Stimulated activated CD4-positive, alpha-beta T cell treated with anti-CD3 and anti-CD28 coated beads, TNF-alpha, amount 100 ng/mL, for 24 hours (primary cell): ENCODE measurements at places on chromosomes 16 and 17.

DNA sequence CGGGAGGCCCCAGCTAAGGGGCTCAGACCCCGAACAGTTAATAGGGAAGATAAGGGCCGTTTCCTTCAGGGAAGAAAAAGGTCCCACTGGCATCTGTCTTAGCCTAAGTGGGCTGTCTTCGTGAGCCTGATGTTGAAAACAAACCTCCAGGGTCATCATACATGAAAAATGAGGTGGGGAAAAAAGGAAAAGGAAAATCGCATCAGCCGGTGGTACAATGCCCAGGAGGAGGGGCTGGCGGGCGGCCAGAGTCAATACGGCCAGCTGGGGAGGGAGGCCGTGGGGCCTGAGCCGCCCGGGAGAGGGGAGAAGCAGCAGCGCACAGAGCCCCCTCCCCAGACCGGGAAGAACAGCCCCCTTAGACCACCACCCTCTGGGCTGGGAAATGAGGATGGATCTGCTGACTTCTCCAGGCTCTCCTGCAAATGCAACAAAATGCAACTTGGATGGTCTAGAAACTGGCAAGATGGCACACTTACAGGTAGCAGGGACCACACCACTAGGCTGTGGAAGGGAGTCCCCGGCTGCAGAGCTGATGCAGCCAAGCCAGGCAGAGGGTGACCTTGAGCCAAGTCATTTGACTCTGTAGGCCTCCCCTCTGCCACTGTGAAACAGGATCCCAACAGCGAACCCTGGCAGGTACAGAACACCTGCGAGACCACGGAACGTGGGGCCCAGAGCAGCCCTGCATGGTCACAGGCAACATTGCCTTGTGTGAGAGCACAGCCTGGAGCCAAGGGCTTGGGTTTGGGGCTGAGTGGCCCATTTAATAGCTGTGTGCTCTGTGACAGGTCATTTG is 448.5 kb downstream of the SOX9 start:
- no peak for DNase-seq

DNA sequence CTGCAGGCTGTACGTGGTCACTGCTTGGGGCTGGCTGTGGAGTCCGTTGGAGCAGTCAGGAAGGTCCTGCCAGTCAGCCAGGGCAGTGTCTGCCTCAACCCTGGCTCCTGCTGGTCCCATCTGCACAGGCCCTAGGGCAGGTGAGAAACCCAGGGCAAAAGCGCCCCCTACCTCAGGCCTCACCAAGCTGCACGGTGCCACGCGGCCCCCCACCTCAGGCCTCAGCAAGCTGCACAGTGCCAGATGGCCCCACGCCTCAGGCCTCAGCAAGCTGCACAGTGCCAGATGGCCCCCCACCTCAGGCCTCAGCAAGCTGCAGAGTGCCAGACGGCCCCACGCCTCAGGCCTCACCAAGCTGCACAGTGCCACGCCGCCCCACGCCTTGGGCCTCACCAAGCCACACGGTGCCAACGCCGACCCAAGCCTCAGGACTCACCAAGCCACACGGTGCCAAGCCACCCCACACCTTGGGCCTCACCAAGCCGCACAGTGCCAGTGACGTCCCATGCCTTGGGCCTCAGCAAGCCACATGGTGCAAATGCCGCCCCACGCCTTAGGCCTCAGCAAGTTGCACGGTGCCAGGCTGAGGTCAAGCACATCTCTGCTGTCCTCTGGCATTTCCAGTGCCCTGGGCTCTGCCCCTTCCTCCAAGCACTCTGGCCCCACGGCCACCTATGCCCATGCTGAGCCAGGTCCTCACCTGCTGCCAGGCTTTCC is 5.5 kb downstream of the TMEM204 start:
- no peak for DNase-seq

DNA sequence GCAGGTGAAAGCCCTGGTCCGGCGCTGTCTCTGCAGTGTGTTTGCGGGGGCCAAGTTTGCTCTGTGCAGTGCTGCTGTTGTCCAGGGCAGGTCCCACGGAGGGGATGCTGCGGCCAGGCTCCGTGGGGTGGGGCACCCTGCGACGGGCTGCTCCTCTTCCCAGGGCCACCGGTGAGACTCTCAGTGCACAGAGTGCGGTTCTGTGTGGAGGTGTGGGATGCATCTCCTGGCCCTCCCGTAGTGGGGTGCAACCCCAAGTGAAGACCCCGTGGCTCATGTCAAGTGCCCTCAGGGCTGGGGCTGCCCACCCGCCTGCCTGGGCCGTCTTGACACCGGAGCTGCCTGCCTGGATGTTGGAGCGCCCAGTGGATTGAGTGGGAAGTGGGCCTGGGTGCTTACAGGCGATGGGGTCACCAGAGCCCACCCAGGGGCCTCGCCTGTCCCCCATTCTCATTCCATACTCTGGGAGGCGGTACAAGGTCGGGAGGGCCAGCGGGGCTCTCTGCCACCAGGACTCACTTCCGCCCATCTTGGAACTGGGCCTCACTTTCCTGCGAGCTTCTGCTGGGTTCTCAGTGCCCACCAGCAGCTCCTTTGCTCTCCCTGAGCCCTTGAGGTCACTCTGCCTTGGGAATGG is 119.9 kb downstream of the BANP start:
- DNase-seq: no peak

DNA sequence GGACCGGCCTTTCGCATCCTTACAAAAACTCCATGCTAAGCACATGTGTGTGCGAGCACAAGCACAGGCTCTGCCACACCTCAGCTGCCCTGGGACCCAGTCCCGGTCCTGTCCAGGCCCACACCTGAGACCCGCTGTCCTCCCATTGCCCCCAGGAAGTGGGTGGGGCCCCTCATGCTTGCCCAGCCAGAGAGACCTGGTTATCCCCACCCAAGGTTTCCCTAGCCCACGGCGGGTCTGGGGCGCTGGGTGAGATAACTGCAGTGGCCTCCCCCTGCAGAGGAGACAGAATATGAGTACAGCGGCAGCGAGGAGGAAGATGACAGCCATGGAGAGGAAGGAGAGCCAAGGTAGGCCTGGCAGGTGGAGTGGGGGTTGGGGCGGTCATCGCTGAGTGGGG is 12.5 kb upstream of the C17orf107 start:
- DNase-seq: no peak
